T-cell (primary cell): ENCODE measurements at places on chromosomes 7 and 10. TPM values are rescaled to one million over a fixed set of nuclear protein-coding genes. Genes with fewer than 3 reads are reported as not detected.
A peak's percentile ranks its signal among the peaks of the same experiment; 100 is the strongest.

- no peaks in the 10 kb centered on the region for H3K4me1 ChIP-seq
- no peak overlapping the region for H3K27ac ChIP-seq
- H3K4me3 ChIP-seq, result no peak overlapping the region
- no peaks in the 10 kb centered on the region for H3K27me3 ChIP-seq
Observed at GRCh38 chr7:7772397-7772821, 54.0 kb upstream of the RPA3 start.

- no peaks in the 10 kb centered on the region for H3K27me3 ChIP-seq
- DNase-seq, result no peak
- H3K4me1 ChIP-seq, result no peaks in the 10 kb centered on the region
- H3K27ac ChIP-seq, result no peak overlapping the region
- H3K36me3 ChIP-seq, result no peaks in the 10 kb centered on the region
Observed at GRCh38 chr10:87842776-87843497, 20.4 kb downstream of the KLLN start.

DNA sequence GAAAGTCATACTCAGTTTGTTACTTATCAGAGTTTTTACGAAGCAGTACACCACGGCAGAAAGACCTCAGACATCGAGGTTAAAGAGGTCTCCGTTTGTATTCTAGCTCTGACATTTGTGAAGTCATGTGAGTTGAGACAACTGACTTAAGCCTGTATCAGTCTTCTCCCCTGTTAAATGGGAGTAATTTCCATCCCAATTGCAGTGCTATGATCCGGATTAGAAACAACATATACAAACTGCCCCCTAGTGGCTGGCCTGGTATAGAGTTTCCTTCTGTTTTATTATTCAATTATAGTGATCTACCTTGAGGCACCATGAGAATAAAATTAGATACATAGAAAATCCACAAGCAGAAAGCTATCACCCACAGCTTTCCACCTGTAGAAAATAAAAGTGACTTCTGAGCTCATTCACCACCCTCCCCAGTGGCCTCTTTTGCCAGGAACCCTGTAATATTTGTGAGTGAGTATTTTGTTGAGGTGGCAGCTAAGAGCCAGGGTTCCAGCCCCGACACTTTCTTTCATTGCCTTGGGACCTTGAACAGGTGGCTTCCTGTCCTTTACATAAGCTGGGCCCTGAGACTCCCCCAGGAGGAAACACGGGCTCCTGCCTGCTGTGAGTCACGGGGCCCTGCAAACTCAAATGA is 607.2 kb upstream of the MGMT start:
- no peaks in the 10 kb centered on the region for H3K4me1 ChIP-seq
- no peak overlapping the region for H3K4me3 ChIP-seq
- no peaks in the 10 kb centered on the region for H3K36me3 ChIP-seq
- H3K27me3 ChIP-seq, result no peaks in the 10 kb centered on the region

DNA sequence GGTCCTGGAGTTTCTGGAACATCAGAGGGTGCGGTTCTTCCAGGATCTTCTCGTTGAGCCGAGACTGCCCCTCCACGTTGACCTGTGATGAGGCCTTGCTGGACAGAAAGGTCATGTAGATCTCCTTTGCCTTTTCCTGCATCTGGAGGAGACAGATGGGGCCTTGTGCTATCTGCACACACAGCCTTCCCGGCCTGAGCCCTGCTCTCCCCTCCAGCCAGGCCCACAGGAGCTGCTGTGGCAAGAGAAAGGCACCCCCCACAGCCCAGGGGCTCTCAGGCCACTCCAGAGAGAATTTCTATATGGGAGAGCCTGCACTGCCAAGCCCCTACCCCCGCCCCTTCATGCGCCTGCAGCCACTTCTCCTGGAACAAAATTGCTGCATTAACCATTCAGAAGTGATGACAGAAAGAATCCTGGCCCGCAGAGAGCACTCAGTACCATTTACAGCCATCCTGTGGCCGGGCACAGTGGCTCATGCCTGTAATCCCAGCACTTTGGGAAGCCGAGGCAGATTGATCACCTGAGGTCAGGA is 26.9 kb downstream of the RGS10 start:
- H3K27ac ChIP-seq, result peak overlapping the region; percentile 90
- no peaks in the 10 kb centered on the region for H3K27me3 ChIP-seq
- no peak overlapping the region for H3K4me3 ChIP-seq
- no peak for DNase-seq
- peaks cover 90% of the 10 kb centered on the region for H3K4me1 ChIP-seq

DNA sequence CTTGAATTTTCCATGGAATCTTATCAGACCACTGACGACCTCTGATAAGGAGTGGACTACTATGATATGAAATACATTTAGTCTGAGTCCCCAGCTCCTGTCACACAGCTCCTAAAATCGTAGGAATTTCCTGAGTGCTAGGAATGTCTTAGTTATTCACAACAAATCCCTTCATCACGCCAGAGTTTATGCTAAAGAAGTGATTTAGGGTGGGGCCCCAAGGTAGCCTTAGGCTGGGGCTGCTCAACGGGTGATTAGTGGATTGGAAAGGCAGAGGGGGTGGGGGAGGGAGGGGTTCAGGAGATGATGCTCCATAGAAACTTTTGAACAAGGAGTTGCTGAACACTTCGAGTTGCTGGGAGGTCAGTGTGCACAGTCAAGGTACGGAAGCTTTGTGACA is 7.0 kb upstream of the TET1 start:
- H3K4me1 ChIP-seq, result no peaks in the 10 kb centered on the region
- H3K27ac ChIP-seq, result no peak overlapping the region
- no peak for DNase-seq
- no peak overlapping the region for H3K4me3 ChIP-seq

DNA sequence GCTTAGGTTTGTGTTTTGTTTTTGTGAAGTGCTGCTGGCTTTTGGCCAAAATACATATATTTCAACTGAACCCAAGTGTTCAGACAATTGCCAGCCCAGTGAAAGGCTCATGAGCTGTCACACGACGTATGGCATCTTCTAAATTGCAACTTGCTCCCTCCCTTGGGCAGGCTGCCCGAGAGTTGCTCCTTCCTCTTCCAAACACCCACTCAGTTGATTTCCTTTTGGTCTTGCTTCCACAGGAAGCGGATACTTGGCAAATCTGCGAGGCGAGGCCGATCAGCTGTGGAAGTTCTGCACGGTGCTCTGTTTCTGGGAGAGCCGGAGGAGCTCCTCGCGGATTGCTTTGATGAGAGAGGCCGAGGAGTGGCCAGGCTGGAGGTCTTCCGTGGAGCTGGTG is 39.6 kb upstream of the ATP6V0A4 start:
- H3K27me3 ChIP-seq, result no peaks in the 10 kb centered on the region
- no peak overlapping the region for H3K27ac ChIP-seq
- H3K4me1 ChIP-seq, result no peaks in the 10 kb centered on the region
- no peak overlapping the region for H3K4me3 ChIP-seq

GRCh38 chr10:129032372-129033313 is 434.4 kb upstream of the MGMT start:
- H3K27ac ChIP-seq, result no peak overlapping the region
- no peaks in the 10 kb centered on the region for H3K36me3 ChIP-seq
- peaks cover 10% of the 10 kb centered on the region for H3K27me3 ChIP-seq
- no peak for DNase-seq

DNA sequence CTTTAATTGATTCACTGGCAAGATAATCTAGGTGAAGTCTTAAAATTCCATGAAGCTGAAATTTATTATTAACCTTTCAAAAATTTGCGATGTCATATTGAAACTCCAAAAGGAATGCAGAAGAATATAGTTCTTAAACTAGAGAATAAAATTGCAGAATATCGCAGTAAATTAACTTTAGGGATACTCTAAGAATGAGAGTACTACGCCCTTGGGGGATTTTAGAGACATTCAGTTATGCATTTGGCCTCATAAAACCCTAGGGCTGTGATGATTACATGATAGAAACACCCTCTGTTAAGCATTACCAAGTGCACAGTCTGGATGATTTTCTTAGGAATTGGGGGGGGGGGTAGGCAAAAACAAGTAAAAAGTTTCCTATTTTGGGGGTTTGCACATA is 3.7 kb downstream of the WNT2 start:
- no peaks in the 10 kb centered on the region for H3K36me3 ChIP-seq
- no peak overlapping the region for H3K4me3 ChIP-seq
- no peak overlapping the region for H3K27ac ChIP-seq
- no peaks in the 10 kb centered on the region for H3K4me1 ChIP-seq
- DNase-seq, result no peak

- no peaks in the 10 kb centered on the region for H3K4me1 ChIP-seq
- no peak overlapping the region for H3K27ac ChIP-seq
- H3K27me3 ChIP-seq, result no peaks in the 10 kb centered on the region
- no peak for DNase-seq
- H3K36me3 ChIP-seq, result no peaks in the 10 kb centered on the region
Observed at GRCh38 chr7:45347804-45348203, 190.2 kb downstream of the RAMP3 start.

DNA sequence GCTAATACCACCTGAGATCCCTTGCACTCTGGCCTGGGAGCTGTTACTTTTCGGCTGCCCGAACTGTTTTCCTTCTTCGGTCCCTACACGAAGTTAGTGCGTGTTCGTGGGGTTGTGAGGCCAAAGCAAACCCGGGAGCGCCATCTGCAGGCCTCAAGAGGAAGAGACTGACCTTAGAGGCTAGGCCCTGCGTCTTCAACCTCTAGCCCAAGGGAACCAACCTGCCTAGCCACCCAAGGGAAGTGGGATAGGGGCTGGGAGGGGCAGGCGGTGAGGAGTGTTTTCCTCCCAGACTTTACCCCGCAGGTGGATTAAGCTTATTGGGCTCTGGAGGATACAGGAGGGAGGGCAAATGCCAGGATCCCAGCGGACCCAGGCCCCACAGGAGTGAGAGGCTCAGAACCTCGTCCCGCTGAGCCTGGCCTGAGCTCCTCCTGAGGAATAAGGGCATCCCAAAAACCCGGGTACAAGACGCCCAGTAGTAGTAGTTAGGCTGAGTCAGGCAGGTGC is 1.7 kb upstream of the PAX2 start:
- H3K4me1 ChIP-seq, result peaks cover 2% of the 10 kb centered on the region
- peaks cover 95% of the 10 kb centered on the region for H3K27me3 ChIP-seq
- H3K4me3 ChIP-seq, result no peak overlapping the region
- DNase-seq, result peak; percentile 41

DNA sequence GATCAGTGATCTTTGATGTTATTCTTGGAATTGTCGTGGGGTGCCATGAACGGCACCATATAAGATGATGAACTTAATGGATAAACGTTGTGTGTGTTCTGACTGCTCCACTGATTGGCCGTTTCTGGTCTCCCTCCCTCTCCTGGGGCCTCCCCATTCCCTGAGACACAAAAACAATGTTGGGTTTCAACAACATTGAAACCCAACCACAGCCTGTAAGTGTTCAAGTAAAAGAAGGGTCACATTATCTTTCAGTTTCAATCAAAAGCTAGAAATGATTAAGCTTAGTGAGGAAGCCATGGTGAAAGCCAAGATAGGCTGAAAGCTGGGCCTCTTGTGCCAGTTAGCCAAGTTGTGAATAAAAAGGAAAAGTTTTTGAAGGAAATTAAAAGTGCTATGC is 19.5 kb downstream of the EN2 start:
- no peak for DNase-seq
- H3K27ac ChIP-seq, result no peak overlapping the region
- H3K4me1 ChIP-seq, result no peaks in the 10 kb centered on the region

DNA sequence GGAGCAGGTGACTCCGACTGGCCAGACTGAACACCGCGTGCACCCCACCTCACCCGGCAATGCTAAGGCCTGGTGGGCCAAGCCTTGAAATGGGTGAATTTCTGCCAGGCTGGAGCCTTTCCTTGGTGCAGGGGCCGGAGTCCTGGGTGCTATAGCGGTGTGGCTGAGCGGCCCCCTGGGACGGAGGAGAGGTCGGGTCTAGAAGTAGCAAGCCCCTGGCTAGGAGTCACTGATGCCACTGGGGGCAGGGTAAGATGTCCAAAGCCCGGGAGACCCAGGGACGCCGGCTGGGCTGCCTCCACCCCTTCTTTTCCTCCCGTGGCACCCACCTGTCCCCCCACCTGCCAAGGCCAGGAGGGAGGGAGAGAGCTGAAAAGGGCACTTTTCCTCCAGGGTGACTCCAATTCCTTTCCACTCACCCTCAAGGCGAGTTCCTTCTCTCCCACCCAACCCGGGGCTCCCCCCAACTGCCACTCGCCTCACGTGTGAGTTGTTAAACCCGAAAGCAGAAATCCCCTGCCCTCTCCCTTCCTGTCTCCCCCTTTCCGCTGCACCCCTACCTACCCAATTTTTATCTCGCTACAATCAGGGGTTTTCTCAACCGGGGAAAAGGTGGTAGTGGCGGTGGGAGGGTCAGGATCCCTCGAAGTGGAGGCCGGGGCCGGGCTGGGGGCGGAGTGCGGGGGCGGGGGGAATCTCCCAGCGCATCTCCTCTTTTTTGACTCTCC is 6.0 kb upstream of the GATA3 start:
- no peak overlapping the region for H3K4me3 ChIP-seq
- peak; percentile 69 for DNase-seq
- H3K4me1 ChIP-seq, result peaks cover 99% of the 10 kb centered on the region
- peaks cover 98% of the 10 kb centered on the region for H3K27me3 ChIP-seq
- no peaks in the 10 kb centered on the region for H3K36me3 ChIP-seq

DNA sequence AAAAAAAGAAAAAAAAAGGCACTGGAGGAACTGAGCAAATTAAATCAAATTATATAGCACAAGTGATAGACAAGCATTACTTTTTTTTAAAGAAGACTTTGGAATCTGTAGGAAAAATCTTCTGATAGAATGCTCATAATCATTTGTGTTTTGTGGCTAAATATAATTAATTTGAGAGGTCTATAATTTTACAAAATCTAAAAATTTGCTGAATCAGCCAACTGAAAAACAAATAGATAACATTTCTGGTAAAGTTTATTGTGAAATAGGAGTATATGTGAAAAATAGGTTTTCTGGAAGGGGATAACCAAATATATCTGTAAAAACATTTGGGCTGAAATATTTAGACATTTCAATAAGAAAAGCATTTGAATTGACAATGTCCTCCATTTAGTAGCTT is 844.9 kb upstream of the COBL start:
- H3K4me1 ChIP-seq, result no peaks in the 10 kb centered on the region
- H3K27me3 ChIP-seq, result no peaks in the 10 kb centered on the region
- H3K4me3 ChIP-seq, result no peak overlapping the region
- H3K27ac ChIP-seq, result no peak overlapping the region
- DNase-seq, result no peak
- no peaks in the 10 kb centered on the region for H3K36me3 ChIP-seq

DNA sequence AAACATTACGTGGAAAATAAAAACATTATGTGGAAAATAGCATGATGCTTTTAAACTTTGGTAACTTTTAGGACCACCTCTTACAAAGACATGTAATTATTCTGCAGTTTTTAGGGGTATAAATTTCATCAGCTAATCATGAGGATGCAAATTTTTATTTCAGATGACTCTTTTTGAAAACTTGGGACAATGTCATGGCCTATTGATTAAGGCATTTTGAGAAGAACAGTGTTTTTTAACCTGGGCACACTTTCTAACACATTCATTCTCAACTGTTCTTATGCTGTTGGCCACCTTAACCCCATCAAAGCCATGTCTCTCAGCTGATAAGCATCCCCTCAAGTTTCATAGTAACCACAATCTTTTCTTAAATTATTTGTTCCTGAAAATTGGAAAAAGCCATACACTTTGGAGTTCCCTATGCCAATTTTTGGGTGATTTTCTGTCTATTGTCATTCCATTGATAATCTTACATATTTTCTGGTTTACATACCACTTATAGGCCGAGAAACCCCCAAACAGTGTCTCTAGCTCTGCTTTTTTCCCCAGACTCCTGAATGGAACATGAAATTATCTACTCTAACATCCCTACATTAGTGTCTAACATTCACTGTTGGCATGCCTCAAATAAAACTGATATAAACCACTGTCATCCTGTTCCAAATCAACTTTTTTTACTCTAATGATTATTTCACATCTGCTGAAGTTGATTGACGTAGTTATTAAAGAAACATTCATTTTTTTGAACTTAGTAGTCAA is 14.6 kb downstream of the AKR1C3 start:
- no peaks in the 10 kb centered on the region for H3K36me3 ChIP-seq
- no peaks in the 10 kb centered on the region for H3K27me3 ChIP-seq

SLC37A3 gene
- total RNA-seq, result 38.1 TPM

SP4 gene
- total RNA-seq, result 36.7 TPM

TBX20 gene
- total RNA-seq, result not detected

HOXA2 gene
- total RNA-seq, result not detected

ECHDC3 gene
- total RNA-seq, result 0.62 TPM

RBM28 gene
- total RNA-seq, result 47.9 TPM
